ENCODE measurements at places on chromosomes 12 and 14. TPM values are rescaled to one million over a fixed set of nuclear protein-coding genes. Genes with fewer than 3 reads are reported as not detected.

The KRT71 gene
- total RNA-seq, result not detected

The IAPP gene
- total RNA-seq, result not detected

The SLC11A2 gene
- total RNA-seq, result 25.5 TPM

The TSPAN19 gene
- 0.55 TPM for total RNA-seq

The MANSC4 gene
- not detected for total RNA-seq

The EPYC gene
- not detected for total RNA-seq

The SERPINA9 gene
- total RNA-seq, result not detected

The ISCA2 gene
- total RNA-seq, result 17.8 TPM

The DCAF4 gene
- total RNA-seq, result 16.7 TPM

The KRT7 gene
- total RNA-seq, result 353 TPM
